Activated naive CD8-positive, alpha-beta T cell treated with anti-CD3 and anti-CD28 coated beads, Interleukin-2, amount 50 U/mL, for 16 hours (primary cell): ENCODE measurements at places on chromosomes 3 and 15.

DNA sequence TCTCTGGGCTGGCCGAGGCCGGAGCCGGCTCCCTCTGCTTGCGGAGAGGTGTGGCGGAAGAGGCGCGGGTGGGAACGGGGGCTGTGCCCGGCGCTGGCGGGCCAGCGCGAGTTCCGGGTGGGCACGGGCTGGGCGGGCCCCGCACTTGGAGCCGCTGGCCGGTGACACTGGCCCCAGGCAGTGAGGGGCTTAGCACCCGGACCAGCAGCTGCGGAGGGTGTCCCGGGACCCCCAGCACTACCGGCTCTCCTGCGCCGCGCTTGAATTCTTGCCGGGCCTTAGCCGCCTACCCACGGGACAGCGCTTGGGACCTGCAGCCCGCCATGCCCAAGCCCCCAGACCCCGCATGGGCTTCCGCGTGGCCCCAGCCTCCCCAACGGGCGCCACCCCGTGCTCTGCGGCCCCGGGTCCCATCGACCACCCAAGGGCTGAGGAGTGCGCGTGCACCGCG is 736.3 kb upstream of the ARRDC4 start:
- no peak for DNase-seq

GRCh38 chr3:43423142-43423541 is 136.8 kb downstream of the SNRK start:
- DNase-seq: no peak

- DNase-seq: no peak
Observed at GRCh38 chr3:13598926-13599886, 50.3 kb downstream of the FBLN2 start.

DNA sequence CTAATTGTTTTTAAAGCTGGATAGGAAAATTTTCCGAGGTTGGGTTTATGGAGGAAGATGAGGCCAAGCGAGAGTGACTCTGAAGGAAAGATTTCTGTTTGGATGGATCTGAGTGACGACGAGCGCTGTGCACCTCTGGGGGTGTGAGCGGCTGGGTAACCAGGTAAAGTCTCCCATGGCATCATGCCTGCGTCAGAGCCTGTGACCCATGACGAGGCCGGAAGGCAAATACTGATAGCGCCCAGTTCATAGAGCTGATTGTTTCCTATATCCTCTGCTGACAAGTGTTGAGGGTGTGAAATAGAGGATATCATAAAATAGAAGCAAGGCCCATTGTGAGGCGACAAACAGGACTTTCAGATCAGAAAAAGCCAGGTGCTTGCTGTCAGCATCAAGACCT is 33.7 kb upstream of the MAGEF1 start:
- DNase-seq: no peak

DNA sequence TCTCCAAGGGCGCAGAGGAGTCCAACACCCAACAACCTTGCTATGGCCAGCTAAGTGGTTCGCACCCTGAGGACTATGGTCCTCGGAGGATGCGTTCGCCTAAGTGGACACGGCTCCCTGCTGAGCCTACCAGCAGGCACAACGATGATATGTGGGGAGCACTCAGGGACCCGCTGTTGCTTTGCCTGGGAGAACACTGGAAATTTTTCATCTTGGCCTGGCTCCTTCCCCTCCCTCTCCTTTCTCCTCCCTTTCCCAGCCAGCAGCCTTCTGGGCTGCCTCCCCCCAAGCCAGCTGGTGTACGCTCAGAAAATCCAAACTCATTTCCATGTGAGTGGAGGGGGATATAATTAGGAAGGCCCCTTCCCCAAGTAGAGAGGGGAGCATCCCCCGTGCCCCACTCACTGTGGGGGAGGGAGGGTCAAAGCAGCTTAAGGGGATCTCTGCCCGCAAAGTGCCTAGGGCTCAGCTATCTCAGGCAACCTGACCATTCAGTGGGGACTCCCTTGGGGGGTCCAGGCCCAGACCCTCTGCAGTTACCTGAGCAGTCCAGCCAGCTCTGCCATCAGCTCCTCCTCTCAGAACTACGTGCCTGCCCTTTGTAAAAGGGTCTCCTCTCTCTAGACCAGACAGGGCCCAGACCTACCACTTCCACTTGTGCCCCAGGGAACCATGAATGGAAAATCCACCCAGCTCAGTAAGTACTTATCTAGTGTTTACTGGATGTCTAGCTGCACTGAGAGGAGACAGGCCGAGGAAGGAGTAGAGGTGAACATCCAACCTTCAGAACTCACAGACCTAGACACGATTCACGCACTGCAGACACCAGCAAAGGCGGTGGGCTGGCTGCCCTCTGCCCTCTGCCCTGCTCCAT is 742 bp upstream of the SEMA7A start:
- DNase-seq: no peak
